ENCODE measurements at places on chromosomes 16 and 17. TPM values are rescaled to one million over a fixed set of nuclear protein-coding genes. Genes with fewer than 3 reads are reported as not detected.

CDRT15 gene
- total RNA-seq = not detected

ZNF423 gene
- 0.07 TPM for total RNA-seq

SHCBP1 gene
- 28.8 TPM for total RNA-seq

NTN3 gene
- 0.04 TPM for total RNA-seq

HS3ST6 gene
- total RNA-seq = not detected

PTX4 gene
- total RNA-seq = not detected

E2F4 gene
- total RNA-seq = 96.9 TPM

G6PC1 gene
- total RNA-seq = not detected

C17orf113 gene
- total RNA-seq = 0.18 TPM

XYLT2 gene
- total RNA-seq = 36.5 TPM

CBX8 gene
- 4.5 TPM for total RNA-seq

SLC13A5 gene
- total RNA-seq = 0.74 TPM

GNAO1 gene
- total RNA-seq = 0.07 TPM

TMEM11 gene
- total RNA-seq = 29.6 TPM

DPEP1 gene
- not detected for total RNA-seq

VPS35 gene
- 84.8 TPM for total RNA-seq

SHBG gene
- total RNA-seq = not detected

APOH gene
- total RNA-seq = not detected

SDK2 gene
- 3.0 TPM for total RNA-seq

C16orf89 gene
- total RNA-seq = not detected

OR1A1 gene
- not detected for total RNA-seq

CCL8 gene
- not detected for total RNA-seq

HOXB4 gene
- 0.03 TPM for total RNA-seq

TEFM gene
- total RNA-seq = 13.2 TPM

KRTAP9-8 gene
- total RNA-seq = not detected
